NCI-H2081 (cell line): ENCODE measurements at places on chromosomes 5 and 9.

DNA sequence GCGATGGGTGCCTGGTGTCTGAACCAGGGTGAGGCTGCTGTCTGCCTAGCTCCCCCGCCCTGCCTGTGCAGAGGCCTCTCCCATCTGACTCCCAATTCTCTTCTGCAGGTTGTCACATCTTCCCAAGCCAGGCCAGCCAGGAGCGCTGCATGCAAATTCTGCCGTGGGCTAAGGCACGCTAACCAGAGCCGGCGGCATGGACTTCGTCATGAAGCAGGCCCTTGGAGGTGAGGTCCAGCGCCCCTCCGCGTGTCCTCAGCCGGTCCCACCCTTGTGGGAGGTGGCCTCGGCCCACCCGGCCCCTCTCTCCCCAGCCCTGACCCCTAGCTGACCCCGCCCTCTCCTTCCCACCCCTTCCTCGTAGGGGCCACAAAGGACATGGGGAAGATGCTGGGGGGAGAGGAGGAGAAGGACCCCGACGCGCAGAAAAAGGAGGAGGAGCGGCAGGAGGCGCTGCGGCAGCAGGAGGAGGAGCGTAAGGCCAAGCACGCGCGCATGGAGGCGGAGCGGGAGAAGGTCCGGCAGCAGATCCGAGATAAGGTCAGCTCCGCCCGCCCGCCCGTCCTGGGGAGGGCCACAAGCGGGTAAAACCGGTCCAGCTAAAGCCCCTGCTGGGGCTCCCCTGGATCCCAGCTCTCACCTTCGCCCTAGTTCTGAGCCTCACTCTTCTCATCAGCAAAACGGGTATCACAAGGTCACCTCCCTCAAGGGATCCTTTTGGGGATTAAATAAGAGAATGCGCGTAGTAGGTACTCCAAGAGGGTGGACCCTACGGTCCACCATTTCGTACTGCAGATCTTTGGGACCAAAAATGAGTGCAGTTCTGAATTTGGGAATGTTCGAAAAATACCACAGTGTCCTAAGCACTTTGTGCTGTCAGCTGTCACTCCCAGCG is 7.4 kb downstream of the CPLX2 start:
- no peak for DNase-seq

DNA sequence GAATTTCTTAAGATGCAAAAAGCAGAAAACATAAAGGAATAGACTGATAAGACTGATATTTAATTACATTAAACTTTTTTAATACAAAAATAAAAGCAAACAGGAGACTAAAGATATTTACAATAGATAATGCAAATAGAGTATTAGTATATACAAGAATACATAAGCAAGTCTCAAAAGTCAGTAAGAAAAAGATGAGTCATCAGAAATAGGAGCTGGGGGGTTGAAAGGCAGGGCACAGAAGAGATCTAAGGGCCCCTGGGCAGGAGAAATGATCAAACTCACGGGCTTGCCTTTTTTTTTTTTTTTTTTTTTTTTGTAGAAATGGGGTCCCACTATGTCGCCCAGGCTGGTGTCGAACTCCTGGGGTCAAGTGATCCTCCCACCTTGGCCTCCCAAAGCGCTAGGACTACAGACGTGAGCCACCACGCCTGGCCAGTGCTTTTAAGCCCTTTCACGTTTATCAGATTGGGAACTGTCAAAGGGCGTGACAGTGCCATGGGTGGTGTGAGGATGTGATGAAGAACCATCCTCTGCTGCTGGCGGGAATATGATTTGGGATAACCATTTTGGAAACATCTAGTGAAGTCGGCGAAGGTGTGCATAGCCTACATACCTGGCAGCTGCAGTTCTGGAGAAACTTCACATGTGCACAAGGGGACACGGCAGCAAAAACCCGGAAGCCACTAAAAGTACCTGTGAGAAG is 126.1 kb downstream of the CACNA1B start:
- DNase-seq = no peak

DNA sequence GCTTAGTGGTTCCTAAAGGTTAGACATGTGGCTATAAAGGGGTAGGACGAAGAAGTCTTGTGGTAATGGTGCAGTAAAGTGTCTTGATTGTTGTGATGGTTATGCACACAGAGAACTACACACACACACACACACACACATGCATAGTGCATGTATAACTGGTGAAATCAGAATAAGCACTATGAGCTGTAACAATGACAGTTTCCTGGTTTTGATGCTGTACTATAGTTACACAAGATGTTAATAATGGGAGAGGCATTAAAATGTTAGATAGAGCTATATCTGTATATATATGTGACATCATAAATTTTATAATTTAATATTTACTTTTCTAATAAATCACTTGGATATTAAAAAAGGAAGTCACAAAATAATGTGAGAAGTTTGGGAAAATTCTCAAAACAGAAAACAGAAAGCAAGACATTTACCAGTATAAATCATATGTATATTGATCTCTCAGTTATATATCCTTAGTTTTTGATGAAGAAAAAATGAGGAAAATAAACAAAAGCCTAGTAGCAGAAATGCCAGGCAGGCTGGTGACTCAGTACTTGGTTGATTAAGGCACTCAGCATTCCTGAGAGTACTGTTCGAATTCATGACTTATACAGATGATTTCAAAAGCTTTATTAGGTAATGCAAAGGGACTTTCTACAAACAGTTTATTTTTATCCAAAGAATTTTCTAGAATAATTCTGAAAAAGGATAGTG is 350.5 kb upstream of the DAB2 start:
- no peak for DNase-seq

- no peak for DNase-seq
These were observed 37.9 kb downstream of the NRG2 start for GRCh38 chr5:140005145-140005591.

- no peak for DNase-seq
These were observed 505 bp upstream of the ACER2 start for GRCh38 chr9:19408316-19408692.

DNA sequence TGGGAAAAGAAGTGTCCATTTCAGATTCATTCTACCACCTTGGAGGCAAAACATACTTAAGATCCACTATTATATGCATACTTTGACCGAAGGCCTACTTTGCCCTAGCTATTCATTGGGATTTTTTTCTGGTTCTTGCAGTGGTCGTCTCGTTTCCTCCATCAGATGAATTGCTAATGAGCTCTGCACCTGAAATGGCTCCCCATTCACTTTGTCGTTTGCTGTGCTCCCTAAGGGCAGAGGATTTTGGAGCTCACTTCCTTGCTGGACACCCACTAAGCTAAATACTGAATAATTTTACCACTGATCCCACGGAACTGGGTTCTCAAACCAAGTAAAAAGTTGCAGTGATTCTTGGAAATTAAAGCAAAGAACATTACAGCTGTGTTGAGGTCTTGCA is 1.9 kb downstream of the KDM3B start:
- DNase-seq = no peak

- no peak for DNase-seq
These were observed 102.4 kb downstream of the DAPK1 start for GRCh38 chr9:87599901-87600610.

DNA sequence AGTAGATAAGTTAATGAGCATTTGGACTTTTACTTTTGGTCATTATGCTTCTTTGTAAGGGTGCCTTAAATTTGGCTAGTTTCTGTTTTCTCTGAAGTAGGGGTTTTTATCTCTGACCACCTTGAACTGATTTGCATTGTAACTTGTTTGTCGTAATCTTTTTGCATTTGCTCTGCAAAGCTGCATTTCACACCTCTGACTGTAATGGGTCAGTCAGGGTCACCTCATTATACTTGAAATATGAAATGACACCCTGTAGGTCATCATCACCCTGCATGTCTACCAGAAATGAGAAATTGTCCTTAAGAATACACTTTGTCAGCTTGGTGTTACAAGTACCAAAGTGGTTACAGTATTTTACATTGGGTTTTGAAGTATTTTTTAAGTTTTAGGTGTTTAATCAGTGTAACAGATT is 74.0 kb downstream of the KCNN2 start:
- no peak for DNase-seq

DNA sequence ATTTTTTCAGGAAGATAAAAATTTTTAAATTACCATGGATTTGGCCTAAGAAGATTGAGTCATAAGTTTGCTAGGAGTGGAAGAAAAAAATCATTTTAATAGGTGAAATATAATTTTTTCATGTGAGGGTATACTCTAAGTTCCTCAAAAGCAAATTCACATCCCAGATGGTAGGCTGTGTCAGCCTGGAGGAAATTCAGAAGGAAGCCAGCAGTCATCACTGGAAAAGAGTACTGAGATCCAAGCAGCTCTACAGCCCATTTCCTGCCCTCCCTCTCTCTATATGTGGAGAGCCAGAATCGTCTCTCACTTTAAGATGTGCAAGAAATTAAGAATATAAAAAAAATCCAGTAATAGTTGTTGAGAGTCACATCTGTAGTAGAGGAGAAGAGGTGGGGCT is 126.5 kb upstream of the CDH18 start:
- no peak for DNase-seq

DNA sequence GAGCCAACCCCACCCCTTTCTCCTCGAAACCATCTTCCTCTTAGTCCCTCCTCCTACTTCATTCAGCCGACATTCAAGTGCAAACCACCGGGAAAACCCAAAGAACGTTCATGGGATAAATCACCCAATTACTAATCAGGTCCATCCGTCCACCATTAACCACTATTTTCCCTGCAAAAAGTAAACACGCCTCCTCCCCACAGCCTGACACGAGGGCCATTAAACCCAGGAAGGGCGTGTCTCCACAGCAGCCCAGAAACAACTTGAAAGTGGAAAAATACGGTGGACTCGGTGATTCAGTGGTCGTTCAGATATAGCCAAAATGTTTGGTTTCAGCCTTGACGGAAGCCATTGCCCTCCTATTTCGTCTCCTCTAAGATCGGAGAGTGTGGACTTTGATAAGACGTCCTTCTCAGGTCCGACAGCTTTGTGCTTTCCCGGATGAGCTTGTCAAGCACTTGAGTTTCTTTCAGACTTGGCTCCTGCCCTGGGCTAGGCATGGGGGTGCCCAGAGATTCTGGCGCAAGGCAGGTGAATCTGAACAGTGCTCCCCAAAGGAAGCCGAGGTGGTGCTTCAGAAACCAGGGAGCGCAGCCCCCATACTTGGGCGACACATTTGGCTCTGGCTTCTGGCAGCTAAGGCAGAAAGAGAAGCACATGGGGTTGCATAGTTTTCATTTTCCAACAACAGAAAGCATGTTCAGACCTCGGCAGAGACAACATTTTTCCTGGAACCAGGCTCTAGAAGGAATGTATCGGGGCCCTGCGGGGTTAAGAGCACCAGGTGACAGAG is 56.6 kb downstream of the SMIM23 start:
- DNase-seq = no peak

DNA sequence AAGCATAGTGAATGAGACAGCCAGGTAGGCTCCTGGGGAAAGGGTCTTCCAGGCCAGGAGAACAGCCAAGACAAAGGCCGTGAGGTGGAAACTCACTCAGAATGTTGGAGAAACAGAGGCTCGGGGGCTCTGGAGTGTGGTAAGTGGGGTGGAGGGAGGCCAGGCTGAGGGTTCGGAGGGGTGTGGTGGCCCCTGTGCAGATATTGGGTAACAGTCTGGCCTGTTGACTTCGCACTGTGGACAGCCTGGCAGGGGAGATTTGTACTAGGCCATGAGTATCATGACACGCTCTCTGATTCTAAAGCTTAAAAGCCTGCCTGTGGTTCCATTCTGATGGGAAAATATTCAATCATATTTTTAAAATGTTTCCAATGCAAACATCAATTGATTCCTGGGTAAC is 239.3 kb downstream of the GADD45G start:
- no peak for DNase-seq
